Aorta (tissue), 5 donors: ENCODE measurements at places on chromosomes 3 and 15.

DNA sequence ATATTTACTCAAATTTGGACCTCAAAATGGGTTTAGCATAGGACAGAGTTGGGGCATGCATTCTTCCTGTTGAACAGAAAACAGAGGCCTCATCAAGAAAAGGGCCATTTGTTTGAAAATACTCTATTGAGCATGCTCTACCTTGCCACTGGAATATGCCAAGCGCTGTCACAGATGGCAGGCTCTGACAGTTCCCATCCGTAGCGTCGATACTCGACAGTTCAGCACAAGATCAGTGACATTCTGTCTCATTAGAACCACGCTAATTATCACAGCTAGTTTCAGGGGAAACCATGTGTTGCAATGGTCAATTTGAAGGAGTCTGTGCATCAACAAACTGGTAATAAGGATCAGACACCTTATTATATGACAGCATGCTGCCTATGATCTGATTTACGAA is 54.5 kb downstream of the SATB1 start:
- DNase-seq = no peak

- no peak for DNase-seq
These were observed 863.7 kb upstream of the SEMA6D start for GRCh38 chr15:46853600-46853999.

DNA sequence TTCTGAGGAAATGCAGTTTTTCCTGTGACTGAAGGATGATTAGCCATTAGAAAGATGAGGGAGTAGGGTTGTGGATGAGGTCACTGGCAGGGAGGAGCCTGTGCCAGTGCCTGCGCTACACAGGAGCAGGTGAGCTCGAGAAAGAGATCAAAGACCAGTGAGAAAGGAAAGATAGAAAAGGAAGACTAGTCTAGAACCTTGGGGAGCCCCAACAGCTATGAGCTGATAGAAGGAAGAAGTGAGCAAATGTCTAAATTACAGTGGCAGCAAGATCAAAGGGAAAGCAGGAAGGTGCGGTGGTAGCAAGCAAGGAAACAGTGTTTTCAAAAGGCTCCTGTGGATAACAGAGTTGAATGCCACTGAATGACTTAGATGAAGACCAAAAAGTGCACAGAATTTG is 39.6 kb downstream of the LNP1 start:
- no peak for DNase-seq

DNA sequence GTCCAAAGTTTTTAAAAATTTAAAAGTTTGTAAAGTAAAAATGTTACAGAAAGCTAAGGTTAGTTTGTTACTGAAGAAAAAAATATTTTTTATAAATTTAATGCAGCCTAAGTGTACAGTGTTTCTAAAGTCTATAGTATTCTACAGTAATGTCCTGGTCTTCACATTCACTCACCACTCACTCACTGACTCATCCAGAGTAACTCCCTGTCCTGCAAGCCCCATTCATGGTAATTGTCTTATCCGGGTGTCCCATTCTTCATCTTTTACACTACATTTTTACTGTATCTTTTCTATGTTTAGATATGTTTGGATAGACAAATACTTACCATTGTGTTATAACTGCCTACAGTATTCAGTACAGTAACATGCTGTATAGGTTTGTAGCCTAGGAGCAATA is 36.7 kb upstream of the ATP10A start:
- no peak for DNase-seq

GRCh38 chr3:7075117-7075516 is 214.2 kb downstream of the GRM7 start:
- DNase-seq = no peak

DNA sequence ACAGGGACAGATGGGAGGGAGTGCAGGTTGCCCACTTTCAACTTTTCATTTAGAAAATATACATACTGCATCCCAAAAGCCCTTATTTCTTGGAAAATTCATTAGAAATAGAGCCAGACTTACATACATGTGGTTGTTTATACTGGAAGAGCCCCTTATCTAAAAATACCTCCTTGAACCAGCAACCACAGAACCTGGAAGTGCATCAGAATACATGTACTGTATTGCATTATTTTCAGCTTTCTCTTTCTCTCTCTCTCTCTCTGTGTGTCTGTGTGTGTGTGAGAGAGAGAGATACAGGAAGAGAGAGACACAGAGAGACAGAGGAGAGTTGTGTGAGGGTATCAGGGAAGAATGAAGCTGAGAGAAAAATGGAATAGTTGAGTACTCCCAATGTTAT is 29.5 kb upstream of the LSAMP start:
- no peak for DNase-seq

GRCh38 chr3:143060906-143061305 is 58.7 kb upstream of the CHST2 start:
- no peak for DNase-seq

DNA sequence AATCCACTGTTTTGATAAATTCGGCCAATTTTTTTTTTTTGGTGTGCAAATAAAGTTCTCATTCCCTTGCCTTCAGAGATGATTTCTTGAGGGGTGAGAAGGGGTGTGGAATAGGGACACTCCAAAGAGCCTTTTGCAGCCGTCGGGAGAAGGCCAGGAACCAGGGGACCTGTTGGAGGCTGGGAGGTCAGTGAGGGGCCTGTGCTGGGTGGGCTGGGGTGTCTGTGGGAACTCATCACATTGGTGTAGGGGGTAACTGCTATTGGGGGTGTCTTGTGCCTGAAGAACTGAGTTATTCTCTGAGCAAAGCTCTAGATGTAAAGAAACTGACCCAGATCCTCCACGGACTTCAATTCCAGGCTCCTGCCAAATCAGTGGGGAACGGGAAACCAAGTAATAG is 13.5 kb upstream of the SKIC8 start:
- DNase-seq = no peak

GRCh38 chr3:2958551-2958950 is 151.6 kb downstream of the IL5RA start:
- no peak for DNase-seq

- DNase-seq = no peak
These were observed 45.0 kb upstream of the AKAP13 start for GRCh38 chr15:85335193-85335942.

GRCh38 chr3:50584391-50584790 is 15.1 kb downstream of the HEMK1 start:
- DNase-seq = no peak

DNA sequence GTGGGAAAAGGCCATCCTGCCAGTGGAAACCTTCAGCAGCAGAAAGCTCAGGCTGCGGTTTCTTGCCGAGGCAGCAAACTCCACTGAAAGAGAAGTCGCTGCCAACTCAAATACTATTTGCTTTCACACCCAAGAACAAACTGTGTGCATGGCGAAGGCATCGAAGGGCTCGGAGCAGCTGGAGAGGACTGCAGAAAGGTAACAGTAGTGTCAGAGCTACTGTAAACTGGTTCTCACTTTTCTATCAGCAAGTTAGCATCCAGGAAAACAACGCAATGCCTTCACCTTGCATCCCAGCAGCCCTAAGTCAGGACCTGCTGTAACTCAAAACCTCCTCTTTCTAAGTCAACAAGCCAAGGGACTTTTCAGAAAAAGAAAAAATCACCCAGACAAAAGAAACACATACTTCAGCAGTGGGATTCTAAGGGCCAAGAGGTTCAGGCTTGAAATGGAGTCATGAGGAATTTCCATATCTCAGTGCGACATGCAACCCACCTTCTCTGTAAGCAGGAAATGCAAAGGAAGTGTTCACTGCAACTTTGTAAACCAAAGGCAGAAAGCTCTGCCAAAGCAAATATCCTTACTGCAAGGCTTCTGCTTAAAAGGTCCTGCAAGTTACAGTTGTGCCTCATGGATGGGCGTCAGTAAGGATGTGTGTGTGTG is 193.5 kb downstream of the FOXP1 start:
- DNase-seq = peak; percentile 84

DNA sequence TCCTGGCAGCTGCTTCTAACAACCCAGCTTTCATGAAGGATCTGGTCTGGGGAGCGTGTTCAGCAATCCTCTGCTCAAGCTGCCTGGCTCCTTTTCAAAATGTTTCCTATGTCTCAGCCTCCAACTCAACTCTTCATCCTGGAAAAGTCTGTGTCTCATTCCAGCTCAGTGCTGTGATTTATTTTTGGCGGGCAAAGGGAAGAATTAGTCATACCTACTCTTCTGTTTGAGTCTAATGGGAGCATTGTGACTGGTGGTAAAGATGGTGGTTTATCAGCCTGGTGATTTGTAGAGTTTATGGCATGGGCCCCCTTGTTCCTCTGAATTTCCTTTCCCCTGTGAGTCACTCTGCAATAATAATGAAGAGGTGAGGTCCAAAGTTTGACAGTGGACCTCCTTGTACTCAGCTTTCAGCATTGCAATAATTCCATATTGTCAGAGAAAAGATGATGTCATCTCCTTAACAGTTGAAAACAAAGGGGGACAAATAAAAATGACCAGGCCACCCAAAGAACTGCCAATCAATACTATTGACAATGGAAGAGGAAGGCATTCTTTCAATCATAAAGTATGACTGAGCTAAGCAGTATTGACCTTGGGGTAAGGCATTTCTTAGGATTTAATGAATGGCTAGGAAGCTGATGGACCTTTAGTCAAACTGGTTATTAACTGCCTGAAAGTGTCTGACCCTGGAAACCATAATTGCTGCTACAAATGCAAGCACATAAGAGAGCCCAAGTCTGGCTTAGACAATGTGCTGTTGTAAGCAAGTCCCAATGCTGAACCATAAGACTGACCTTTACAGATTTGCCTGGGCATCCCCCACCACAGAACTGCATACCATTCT is 204.7 kb upstream of the MCTP2 start:
- DNase-seq = no peak

- DNase-seq = no peak
These were observed 85.3 kb upstream of the MBNL1 start for GRCh38 chr3:152183473-152183872.

DNA sequence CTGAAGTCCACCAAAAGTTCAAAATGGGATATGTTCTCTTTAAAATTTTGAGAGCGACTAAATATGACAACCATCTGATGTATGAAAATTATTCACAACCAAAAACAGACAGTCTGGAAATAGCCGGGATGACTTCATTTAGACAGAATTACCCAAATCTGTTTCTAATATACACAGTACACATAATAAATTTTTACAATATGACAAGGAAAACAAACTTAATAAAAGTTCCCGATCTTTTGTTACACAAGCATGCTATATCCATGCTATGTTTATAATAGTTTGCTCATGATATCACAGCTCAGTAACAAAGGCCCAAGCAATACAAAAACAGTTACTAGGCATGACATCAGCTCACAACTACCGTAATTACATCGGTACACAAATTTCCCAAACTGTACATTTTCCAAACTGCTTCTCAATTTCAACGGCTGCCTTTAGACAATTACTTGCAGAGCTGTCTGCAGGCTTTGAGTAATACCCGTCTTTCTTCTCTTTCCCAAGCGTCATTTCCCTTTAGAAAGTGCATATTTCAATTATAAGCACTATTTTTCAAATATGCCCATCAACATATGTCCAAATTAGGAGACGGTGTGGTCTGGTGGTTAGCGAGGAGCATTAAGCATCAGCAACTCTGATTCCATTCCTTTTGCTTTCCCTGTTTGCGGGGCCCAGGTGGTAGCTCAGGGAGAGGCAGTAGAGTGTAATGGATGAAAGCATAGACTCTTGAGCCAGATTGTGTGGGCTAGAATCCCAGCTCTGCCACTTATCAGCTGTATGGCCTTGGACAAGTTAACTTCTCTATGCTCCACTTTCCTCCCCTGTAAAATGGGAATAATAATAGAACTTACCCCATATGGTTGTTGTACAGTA is 481.2 kb downstream of the FOXP1 start:
- no peak for DNase-seq

DNA sequence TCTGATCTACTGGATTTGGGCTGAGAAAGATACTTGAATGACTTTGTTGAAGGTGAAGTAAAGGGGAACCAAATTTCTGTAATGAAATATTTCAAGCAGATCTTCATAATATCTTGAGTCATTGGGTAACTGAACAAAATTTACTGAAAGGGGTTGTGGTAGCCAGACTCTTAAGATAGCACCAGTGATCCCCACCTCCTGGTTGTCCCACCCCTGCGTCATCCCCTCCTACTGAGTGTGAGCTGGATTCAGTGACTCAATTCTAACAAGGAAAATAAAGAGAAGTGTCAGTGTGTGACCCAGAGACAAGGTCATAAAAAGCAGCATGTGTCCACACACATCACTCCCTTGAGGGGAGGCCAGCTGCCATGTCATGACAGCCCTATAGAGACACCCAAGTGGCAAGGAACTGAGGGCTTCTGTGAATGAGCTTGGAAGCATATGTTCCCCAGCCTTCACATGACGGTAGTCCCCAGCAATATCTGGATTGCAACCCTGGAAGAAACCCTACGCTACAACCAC is 107.1 kb downstream of the MECOM start:
- DNase-seq = no peak

- no peak for DNase-seq
These were observed 6.2 kb downstream of the PRTG start for GRCh38 chr15:55736756-55737155.

DNA sequence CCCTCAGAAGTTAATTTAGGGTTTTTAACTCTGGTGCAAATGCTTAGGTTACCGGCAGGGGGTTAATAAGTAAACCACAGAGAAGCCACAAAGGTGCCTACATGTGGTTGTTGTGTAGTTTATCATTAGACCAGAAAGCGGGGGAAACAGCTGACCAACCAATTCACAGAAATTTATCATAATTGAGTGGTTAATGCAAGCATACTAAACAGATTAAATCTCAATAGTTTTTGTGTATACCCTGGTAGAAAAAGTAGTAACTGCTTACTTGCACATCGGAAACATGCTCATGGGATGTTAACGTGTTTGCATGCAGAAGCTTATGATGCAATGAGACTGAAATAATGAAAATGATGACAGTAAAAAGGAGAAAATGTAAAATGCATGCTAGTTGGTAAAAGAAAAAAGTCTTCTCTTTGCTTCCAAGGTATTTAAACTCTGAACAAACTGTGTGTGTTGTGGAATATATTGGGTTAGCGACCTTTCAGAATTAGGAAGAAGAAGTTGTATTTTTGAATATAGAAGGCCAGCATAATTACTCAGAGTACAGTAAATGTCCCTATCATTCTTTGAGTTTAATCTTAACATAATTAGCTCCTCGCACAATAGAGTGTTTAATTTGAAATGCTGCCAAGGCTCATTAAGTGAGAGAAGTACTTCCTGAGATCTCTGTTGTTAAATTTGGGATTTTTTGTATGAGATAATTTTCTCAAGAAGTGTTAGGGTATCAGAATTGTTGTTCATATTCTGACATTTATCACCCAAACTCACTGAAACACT is 316.2 kb downstream of the PTPRG start:
- no peak for DNase-seq

- DNase-seq = peak; percentile 17
These were observed 95.2 kb downstream of the CHSY1 start for GRCh38 chr15:101156509-101157159.

DNA sequence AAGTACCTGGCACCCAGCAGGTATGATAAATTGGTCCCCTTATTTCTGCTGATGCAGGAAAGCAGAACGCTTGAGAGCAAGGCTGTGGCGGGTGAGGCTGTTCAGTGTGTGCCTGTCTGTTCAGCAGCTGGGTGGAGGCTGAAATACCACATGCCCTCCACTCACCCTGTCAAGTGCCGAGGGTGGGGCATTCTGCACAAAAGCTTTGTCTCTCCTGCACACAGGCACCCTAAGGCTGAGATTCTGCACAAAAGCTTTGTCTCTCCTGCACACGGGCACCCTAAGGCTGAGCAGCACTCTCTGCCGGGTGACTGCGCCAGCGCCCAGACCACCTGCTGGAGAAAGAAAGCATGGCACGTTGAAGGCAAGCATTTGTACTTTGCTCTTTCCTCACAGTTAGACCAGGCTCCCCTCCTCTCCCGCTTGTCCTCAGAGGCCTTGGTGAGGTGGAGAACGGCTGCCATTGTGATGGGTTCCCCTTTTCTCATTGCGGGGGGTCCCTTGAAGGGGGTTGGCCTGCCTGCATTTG is 97.5 kb downstream of the BDH1 start:
- DNase-seq = no peak

- DNase-seq = no peak
These were observed 32.7 kb downstream of the EBLN2 start for GRCh38 chr3:73094129-73094528.
